HEK293T (cell line): ENCODE measurements at places on chromosomes 2 and 18.

DNA sequence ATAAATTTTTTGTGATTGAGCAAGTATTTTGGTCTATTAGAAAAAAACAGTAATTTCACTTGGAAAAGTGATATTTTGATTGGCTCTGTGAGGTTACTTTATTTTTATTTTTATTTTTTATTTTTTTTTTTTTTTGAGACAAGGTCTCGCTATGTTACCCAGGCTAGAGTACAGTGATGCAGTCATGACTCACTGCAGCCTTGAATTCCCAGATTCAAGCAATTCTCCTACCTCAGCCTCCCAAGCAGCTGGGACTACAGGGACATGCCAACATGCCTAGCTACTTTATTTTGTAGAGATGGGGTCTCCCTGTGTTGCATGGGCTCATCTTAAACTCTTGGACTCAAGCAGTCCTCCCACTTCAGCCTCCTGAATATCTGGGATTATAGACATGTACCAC is 60.9 kb upstream of the MGAT5 start:
- no peak for DNase-seq

- DNase-seq: no peak
These were observed 57.3 kb upstream of the CYP26B1 start for GRCh38 chr2:72204786-72205503.

DNA sequence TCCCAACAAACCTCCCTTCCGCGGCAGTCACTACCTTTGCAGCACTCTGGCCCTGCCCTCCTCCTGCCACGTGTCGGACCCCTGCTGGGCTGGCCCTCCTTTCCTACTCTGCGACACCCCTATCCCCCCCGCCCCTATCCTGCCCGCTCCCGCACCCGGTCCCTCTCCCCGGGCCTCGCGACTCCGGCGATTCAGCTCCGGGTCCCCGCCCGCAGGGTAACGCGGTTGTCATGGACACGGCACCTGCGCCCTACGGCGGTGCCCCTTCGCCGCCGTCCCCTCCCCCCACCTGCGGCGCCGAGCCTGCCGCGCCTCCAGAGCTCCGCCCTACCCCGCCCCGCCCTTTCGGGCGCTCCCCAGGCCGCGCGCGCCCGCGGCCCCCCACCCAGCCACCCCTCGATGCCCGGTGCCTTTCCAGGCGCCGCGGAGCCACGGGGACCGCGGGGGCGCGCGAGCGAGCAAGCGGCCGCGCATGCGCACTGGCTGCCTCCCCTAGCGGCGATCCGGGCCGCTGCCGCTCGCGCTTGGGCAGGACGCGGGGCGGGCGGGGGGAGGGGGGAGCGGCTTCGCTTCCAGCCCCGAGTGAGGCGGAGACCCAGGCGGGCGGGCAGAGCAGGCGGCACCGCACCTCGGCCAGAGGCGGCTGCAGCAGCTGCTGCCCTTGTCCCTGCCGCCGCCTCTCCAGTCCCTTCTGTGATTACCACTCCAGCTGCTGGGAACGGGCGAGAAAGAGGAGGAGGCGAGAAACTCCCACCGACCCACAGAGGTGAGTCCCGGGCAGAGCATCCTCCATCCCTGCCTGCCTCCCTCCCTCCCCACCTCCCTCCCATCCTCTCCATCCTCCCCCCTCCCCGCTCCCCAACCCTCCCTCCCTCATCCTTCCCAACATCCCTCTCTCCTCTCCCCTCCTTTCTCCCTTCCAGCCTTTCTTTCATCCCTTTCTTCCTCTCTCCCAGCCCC is at the start of gene CTNNA2:
CTNNA2 (plus strand) TSS at position 610 of the 960 bp plus-strand sequence.
- DNase-seq: peak; percentile 90

DNA sequence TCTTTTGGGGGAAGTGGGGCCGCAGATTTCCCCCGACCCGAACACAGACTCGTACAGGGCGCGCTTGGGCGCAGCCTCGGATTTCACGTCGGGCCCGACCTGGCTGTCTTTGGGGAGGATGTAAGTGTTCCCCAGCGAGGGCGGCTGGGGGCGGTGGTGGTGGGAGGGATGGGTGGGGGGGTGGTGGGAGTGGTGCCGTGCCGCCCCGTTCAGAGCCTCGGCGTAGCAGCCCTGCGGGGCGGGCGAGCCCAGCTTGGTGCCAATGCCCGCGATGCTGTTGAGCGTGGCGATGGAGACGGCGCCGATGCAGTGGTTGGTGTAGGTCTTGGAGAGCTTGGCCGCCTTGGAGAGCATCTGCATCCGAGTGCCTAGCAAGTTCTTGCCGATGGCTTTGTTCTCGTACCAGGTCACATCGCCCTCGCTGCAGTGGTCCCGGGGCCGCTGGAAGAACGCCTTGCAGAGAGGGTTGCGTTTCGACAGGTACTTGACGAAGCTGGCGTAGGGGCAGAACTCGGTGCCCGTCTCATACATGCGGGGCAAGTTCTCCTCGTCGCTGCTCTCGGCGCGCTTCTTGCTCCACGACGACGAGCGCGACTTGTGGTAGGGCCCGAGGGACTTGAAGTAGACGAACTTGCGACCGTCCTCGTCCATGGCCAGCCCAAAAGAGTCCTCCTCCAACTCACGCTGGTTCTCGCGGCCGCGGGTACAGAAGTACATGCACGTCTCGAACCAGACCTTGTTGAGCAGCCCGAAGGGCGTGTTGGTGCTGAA is 1.3 kb downstream of the KCTD1 start:
- no peak for DNase-seq

DNA sequence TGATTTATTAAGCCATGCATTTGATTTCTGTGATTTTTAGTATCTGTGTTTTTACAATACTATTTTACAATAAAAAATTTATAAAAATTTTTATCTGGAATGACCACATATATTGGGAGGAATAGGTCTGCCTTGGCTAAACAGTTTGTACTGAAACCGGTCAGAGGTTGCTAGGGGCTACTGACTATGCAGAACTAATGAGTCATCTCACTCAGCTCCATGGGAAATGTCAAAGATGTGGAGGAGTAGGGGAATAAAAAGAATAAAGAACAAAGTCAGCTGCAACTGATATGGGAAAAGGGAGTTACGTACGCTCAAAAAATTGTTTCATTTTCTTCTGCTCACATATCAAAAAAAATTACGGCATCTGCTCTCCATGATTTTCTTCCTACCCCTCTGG is 8.6 kb upstream of the TMEM163 start:
- no peak for DNase-seq

DNA sequence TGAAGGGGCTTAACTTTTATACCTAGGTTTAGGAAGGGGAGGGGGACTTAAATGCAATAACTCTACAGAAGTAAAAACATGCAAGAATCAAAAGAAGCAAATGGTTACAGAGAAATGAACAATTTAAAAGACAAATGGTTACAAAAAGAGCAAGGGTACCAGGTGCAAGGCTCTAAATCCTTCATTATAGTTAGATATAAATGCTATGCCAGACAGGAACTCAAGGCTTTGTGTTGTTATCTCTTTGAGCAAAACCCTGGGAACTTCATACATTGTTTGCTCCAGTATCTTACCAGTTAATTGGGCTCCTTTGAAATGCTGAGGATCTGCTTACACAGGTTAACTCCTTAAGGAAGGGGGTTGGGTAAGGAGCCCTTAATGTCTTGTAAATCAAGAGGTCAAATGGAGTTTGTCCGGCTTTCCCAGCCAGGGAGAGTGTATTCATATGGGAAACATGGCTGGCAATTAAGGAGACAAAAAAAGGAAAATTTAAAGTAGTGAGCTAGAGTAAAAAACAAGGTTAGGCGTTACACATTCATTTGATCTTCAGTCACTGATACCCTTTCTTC is 347.5 kb downstream of the CELF4 start:
- no peak for DNase-seq

GRCh38 chr2:188721784-188722183 is 252.4 kb upstream of the COL3A1 start:
- DNase-seq: no peak

- no peak for DNase-seq
These were observed 79.7 kb downstream of the MDH1 start for GRCh38 chr2:63668466-63668865.

- no peak for DNase-seq
These were observed 1023.2 kb upstream of the ZEB2 start for GRCh38 chr2:145543155-145543554.

DNA sequence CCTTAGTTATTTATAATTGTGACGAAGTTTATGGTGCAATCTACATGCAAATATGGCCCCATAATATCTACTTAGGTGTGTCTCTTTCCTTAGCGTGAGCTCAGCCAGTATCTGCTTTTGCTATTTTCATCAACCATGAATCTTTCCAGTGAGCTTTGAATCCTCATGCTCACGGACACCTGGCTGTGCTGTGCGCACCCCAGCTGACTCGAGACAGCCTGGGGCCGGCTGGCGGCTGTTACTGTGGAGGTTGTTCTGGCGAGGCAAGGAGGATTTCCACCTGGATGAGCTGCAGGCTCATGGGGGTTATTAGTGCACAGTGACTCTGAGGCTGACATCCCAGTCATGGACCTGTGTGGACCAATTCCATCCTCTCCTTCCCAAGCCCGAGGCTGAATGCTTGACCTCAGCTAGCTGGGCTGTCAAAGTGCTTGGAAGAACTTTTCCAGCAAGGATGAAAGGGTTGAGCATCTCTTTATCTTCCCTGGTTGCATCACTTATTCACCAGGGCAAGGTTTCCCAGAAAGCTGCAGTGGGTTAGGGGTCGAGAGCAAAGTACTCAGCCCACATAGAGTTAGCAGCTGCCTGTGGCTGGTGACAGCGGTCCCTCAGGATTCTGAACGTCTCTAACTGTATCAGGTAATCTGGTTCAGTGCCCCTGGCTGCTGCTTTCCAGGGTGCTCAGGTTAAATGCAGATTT is 141.7 kb downstream of the ARL4C start:
- no peak for DNase-seq

DNA sequence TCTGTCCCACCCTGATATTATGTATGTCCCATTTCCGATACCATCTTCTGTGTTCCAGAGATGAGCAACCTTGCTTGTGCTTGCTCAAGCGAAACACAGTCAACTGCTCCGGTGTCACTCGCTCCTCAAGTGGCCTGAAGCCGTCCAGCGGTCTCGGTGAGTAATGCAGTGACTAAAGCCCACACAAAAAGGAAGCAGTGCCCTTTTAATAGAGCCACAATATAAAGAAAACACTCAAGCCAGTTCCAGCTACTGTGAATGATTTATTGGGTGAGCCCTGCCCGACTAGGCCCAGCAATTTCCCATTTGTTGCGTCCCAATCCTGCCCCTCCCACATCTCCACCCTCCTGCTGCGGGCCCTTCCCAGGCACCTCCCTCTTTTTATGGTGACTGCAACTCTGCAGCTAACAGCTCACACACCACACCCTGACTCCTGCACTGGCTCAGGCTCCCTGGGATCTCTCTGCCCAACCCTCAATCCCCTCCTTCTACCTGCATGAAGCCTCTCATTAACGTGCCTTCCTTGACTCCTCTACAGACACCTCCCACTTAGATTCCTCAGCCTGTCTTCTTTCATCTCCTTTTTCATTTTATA is 44.2 kb upstream of the DSC1 start:
- peak; percentile 95 for DNase-seq

- DNase-seq: no peak
These were observed 68.3 kb downstream of the TET3 start for GRCh38 chr2:74052732-74053710.

DNA sequence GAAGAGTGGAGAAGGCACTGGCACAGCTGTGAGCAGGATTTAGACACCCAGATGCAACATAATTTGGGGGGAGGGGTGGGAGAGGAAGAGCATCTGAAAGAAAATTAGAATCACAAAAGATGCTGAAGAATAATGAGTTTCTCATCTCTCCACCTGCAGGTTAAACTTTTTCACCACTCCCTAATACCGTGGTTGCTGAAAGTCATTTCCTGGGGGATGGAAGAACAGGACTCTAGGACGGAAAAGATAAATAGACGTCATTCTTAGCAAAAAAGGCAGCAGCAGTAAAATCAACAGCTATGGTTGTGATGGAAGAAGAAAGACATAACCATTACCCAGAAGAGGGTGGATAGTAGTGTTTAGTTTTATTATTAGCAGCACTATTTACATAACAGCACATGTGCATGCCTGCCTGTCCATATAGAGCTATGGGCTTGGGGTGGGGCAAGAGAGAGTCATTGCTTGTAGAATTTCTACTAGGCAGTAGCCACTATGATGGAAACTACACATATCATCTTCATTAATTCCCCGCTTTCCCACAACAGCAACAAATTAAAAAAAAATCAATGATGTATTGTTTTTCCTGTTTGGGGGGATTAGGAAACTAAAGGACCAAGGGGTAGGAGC is 212.2 kb downstream of the TRIB2 start:
- DNase-seq: no peak

GRCh38 chr2:217475101-217475500 is 527.7 kb downstream of the TNS1 start:
- no peak for DNase-seq

DNA sequence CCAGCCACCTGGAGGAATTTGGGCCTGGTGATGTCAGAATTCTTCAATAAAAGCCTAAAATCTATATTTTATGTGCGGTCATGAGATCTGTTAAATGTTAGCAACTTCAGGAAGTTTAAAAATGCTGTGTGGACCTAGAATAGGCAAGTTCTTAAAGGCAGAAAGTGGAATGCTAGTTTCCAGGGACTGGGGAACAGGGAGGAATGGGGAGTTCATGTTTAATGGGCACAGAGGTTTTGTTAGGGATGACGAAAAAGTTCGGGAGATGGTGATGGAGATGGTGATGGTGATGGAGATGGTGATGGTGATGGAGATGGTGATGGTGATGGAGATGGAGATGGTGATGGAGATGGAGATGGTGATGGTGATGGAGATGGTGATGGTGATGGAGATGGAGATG is 9.2 kb downstream of the TYMS start:
- no peak for DNase-seq

DNA sequence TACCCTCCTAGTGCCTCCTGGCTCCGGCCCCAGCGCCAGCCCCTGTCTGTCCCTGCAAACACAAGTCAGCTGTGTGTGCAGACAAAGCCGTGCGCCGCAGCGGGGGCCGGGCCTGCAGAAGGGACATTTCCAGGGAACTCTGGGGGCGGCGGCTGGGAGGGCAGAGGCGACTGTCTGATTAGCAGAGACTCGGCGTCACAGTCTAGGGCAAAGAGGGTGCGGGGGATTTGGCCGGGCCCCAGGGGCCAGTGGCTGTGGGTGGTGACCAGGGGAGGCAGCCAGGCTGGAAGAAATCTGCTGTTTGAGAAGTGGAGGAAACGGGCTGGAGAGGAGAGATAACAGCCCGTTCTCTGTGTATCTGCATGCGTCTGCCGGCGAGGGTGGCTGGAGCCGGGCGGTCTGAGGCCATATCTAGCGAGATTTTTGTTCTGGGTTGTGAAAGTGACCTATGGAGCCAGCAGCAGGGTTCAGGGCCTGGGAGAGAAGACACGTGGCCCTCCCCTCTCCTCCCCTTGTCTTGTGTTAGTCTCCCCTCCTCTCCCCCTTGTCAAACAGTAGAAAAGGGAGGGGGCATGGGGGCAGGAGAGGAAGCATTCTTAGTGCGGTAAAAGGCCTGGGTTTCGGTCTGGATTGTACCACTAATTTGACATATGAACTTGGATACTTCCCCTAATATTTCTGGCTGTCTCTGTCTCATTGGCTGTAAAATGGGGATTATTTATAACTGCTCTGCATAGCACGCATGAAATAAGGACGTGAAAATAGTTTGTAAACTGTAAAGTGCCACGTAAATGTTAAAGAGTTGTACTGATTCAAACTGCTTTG is 169.4 kb downstream of the SMAD7 start:
- DNase-seq: peak; percentile 10

GRCh38 chr2:102143450-102143985 is 972 bp downstream of the IL1R1 start:
- no peak for DNase-seq
